RCC 7860 (cell line): ENCODE measurements at places on chromosomes 1 and 21.
A peak's percentile ranks its signal among the peaks of the same experiment; 100 is the strongest.

GRCh38 chr1:18283601-18284385 lies 176.2 kb downstream of the IGSF21 start:
- DNase-seq, result peak; percentile 12

DNA sequence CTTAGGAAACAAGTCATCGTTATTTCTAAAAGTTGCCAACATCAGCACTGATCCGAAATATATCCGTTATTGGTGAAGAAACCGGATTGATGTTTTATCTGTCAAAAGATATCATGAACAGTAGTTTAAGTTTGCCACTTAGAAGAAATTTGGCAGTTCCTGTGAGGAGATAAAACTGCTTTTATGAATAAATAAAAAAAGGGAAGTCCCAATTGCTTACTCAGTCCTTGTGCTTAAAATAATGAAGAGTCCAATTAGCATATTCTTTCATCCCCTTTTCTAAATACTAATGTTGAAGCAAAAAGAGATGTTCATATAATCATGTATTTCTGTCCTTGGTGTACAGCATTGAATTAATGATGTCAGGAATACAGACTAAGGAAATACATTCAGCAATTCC lies 164.6 kb downstream of the NCAM2 start:
- DNase-seq, result no peak

DNA sequence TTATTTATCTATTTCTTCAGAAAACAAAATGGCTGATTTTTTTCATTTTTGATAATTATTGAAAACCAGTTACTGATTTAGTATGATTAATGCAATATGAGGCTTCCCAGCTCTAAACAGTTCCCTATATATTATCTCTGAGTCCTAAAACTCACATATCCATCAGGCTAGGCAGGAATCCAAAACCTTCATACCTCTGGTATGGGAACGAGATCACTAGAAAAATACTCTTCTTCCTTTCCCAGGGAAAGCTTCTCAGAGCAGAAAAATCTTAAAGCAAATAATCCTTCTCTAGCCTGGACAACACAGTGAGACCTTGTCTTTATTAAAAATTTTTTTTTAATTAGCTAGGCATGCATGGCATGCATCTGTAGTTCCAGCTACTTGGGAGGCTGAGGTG lies 42.5 kb downstream of the KDM5B start:
- no peak for DNase-seq

DNA sequence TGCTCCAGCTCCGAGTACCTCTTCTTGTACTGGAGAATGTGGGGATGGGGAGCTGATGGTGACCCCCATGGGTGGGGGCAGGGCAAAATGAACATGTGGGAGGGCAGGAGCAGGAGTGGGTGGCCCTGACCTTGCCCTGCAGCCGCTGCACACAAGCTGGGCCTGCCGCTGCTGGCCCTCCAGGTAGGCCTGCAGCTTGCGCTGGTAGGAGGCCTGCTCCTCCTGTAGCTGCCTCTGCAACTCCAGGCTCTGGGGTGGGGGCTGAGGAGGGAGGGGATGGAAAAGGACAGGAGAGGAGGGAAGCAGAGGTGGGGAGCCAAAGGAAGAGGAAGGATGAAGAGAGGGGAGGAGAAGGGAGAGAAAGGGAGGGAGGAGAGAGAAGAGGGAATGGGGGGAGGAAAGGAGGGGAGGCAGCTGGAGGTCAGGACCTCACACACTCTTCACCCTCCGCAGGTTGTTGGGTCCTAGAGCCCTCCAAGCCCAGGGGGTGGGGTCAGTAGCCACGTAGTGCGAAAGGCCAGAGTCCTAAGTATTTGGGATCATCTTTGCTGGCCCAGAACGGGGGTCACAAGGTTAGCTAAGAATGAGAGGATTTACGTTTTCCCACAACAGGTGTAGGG lies 22.9 kb downstream of the RNU1-1 start:
- DNase-seq, result no peak

GRCh38 chr1:115976921-115977498 lies 697 bp downstream of the SLC22A15 start:
- no peak for DNase-seq

DNA sequence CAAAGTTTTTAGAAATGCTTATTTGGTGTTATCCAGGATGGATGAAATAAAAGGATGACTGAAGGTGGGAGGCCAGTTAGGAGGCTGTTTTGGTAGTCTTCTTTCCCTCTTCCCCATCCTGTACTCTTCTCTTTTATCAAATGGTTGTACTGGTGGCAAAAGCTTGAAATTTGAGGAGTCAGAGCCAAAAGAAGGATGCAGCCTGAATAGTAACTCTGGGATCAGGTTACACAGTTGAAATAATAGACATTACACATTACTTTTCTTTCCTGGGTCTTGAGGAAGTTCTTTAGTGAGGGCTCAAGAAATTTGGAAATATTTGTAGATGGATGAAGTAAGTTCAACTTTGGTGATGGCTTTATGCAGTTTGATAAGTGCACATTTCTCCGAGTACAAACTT lies 108.6 kb downstream of the GPR52 start:
- DNase-seq, result no peak

DNA sequence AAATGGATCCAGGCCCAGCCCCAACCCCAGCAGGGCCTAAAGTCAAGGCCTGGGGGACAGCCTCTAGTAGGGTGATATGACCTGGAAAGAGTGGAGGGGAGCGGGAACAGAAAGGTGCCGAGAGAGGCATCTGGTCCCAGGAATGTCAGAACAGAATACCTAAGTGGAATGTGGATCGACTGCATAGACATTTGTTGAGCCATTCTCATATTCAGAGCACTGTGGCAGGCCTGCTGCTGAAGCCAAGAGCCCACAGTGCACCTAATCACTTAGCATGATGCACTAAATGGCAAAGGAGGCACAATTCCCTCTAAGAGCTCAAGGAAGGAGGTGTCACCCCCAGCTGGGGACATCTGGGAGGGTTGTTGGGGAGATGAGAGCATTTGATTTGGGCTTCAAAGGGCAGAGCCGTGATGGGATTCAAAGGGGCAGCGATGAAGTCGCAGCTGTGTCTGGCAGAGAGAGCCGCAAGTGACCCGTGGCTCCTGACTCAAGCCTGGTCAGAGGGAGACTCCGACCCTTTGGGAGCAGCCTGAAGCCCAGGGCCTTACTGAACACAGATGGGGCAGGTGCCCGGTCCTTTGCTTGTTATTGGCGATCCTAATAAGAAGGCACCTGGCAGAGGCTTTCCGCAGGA lies 8.6 kb upstream of the PKP1 start:
- DNase-seq, result peak; percentile 23

DNA sequence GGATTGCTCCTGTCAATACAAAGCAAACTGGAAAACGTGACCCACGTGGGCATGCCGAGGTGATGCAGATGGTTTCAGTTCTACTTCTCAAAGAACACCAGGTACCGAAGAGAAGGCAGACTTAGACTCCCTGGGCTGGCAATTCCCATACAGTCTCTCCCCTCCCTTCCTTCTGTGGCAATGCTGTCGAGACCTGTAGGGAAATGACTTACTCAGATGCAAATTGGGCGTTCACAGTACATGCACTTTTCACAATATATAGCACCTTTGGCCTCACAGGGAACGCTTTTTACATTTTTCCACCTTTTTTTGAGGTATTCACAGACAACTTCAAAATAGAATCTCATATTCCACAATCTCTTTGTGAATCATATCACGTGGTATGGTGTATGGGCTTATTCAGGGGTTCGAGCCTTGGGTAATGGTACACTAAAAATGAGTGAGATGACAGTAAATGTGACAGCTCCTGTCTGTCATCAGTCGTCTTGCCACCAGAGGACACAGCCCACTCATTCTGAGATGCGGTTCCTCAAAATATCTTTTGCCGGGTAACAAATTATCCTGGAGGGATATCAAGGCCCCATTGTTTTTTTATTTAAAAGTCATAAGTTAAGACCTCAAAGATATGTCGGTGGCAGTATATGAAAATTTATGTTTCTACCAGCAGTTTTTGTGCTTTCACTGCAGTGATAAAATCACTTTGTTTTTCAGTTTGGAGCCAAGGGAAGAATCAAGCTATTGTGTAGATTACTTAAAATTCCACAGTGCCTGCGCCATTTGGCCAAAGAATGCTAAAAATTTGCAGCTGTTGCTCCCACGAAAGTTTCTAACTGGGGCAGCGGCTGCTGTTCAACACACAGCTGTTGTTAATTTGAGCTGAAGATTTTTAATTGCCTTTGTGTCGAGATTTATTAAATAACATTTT lies 168.4 kb downstream of the ZZZ3 start:
- DNase-seq, result no peak

DNA sequence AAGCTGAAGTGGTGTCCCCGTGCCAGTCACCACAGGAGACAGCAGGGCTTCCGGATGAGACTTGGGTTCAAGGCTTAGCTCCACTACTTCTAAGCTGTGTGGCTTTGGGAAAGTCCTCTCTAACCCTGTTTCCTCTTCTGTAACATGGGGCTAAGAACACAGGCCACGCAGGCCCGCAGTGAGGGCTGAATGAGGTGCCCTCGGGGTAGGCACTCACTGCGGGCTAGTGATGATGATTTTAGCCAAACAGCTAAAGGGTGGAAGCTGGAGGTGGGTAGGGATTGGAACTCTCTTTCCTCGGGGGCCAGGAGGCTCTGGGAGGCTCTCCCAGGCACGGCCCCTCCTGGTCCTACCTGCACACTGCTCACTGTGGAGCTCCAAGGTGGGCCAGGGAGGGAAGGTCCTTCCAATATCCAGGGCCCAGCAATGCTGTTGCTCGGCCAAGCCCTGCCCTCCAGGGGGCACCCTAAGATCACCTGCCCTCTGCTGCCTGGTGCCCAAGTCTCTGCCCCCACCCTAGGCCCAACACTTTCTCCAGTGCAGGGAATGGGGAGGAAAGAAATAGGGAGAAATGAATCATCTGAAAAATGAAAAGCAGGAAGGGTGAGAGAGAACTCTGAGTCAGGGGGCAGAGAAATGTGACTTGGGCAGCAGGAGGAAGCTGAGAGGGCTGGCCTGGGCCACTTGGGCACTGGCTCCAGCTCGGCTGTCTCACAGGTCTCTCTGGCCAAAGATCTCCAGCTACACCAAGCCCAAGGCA lies 19.2 kb upstream of the EVA1B start:
- DNase-seq, result peak; percentile 93

- no peak for DNase-seq
Observed at GRCh38 chr1:231625975-231626534, 535 bp upstream of the DISC1 start.

- DNase-seq, result peak; percentile 5
Observed at GRCh38 chr1:149848340-149849110, 50.8 kb upstream of the BOLA1 start.

DNA sequence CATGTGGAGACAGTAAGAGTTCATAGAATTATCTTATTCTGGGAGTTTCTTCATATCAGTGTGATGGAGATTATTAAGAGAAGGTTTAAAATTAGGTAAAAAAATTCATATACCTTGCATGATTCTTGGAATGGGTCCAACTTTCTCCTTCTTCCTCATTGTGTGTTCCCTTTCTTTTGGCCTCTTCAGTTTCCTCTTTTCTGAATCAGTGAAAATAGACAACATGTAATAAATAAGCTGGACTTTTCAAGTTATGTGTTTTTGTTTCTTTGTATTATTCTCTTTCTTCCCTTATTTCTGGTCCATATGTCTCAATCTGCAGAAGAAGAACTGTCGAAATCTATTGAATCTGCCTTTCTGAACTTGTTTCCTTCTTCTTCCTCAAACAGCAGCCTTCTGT lies 30.5 kb downstream of the C4BPA start:
- DNase-seq, result no peak

DNA sequence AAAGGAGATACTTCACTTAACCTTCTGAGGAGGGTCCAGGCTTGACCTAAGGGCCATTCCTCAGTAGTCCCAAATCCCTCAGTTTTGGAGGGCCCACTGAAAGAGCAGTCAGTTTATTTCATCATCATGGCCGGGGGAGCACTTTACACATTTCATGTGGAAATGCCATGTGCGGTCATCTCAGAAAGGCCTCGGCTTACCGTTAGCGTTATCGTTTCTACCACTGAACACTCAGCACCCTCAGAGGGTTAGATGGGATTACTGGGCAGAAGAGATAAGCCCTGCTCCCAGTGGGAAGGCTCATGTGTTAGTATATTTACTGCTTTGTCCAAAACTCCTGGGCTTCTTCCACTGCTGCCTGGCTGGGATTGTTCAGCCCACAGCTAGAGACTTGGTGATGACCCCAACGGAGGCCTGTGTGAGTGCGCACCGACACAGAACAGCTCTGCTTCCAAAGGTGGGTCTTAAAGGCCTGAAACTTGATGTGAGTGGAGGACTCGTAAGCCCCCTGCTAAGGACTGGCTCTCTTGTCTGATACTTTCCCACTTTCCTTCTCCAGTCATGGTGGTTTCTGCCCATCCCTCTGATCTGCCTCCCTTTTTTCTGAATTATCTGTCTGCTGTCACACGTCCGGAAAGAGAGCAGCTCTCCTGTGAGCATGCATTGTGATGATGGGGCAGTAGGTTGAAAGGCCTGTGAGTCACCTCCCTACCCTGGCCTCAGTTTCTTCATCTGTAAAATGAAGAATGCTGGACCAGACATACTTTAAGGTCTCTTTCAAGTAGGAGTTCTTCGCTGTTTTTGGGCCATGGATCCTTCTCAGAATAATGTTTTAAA lies 284.5 kb downstream of the ASTN1 start:
- DNase-seq, result no peak

- peak; percentile 17 for DNase-seq
Observed at GRCh38 chr1:5915587-5916571, 76.3 kb downstream of the NPHP4 start.

DNA sequence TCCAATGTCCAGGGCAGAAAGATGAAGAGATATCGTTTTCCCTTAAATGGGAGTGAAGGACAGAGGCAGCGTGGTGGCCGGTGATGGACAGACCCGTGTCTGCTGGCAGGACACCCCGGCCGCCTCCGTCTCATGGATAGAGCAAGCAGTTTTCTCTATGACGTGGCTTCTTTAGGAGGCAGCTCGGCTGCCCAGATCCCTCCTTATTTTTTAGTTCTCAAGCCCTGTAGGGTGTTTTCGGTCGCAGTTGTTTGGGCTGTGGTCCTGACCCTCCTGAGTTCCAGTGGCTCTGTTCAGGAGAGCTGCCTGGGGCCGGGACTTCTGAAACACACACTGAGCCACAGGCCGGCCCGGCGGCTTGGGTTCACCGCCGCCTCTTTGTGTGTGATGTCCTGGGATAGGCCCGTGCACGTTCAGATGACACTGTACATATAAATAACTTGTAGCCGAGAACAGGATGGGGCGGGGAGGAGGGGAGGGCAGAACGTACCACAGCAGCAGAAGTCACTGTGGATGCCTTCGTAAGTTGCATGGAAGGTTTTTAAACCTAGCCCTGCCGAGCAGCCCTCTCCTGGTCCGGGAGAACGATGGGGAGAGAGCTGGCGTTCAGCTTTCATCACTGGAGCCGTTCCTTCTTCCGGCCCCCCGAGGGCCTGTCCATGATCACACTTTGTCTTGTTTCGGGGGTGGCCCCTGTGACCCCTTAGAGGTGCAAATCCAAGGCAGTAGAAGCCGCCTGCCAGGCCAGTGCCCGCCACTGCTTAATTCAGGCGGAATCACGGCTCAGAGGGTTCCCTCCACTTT lies 65.2 kb downstream of the SIK1 start:
- no peak for DNase-seq

GRCh38 chr1:51989582-51990477 lies 670 bp downstream of the RAB3B start:
- DNase-seq, result no peak

DNA sequence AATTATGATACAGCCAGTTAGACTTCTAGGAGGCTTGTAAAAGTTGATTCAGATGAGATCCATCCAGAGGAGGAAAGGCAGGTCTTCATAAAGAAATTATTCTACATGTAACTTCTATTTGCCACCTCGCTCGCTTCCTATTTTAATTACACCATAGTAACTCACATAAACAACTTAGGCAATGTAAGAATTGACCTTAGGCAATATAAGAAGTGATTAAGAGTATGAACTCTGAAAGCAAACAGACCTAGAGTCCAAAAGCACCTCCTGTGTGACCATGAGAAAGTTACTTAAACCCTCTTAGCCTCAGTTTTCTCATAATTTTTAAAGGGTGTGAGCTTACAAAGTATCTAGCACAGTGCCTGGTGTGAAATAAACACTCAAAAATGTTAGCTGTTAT lies 192.7 kb upstream of the NFIA start:
- no peak for DNase-seq
